Muscle of arm (tissue), 14 donors: ENCODE measurements at places on chromosomes 5 and 9.
A peak's percentile ranks its signal among the peaks of the same experiment; 100 is the strongest.

GRCh38 chr5:122195802-122196394 is 66.6 kb downstream of the ZNF474 start:
- DNase-seq = peak; percentile 67

DNA sequence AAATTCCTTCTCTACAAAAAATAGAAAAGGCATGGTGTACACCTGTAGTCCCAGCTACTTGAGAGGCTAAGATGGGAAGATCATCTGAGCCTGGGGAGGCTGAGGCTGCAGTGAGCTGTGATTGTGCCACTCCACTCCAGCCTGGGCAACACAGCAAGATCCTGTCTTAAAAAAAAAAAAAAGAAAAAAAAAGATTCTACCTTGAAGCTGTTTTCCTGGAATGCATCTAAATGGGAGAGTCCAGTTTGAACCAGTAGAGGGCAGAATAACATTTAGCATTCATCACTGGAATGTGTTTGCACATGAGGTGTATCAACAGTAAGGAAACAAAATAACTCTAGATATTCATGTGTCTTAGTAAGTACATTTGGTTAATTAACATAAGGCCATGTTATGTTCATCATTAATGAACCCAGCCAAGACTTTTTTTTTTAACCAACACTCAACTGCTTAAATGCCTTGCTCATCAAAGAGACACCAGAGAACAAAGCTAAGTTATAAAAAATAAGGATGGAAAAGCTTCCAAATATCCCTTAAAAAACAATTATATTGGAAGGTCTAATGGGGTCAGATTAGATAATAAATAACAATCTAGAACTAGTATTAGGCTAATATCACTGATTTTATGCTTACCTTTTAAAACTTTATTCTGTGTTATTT is 16.1 kb downstream of the IFNE start:
- peak; percentile 35 for DNase-seq

DNA sequence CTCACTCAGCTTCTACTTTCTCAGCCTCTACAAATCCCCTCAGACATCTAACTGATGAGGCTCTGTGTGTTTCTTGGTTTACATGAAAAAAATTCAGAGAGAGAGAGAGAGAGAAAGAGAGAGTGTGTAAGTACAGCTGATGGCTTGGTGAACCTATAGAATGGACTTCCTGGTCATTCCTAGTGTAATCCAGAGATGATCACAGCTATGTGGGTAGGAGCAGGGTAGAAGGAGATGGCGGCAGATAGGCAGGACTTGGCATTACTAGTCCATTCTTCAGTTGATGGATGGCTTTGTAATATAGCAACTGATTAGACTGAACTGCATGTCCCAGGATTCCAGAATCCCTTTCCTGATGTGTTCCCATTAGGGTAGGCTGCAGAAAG is 429.3 kb upstream of the CLINT1 start:
- no peak for DNase-seq

DNA sequence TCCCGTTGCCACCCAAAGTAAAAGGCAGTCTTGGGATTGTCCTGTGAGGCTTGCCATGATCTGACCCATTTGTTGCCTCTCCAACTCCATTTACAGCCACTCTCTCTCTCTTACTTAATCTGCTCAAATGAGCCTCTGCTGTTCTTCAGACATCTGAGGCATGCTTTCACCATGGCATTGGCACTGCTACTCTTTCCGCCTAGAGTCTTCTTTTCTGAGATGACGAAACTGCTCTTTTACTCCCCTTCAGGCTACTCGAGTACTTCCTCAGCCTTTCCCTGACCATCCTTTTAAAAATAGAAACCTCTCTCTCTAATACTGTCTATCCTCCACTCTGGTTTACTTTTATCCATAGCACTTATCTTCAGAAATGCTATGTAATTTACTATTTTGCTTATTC is 9.0 kb downstream of the FOCAD start:
- no peak for DNase-seq
